ENCODE measurements at places on chromosomes 7 and 10.

DNA sequence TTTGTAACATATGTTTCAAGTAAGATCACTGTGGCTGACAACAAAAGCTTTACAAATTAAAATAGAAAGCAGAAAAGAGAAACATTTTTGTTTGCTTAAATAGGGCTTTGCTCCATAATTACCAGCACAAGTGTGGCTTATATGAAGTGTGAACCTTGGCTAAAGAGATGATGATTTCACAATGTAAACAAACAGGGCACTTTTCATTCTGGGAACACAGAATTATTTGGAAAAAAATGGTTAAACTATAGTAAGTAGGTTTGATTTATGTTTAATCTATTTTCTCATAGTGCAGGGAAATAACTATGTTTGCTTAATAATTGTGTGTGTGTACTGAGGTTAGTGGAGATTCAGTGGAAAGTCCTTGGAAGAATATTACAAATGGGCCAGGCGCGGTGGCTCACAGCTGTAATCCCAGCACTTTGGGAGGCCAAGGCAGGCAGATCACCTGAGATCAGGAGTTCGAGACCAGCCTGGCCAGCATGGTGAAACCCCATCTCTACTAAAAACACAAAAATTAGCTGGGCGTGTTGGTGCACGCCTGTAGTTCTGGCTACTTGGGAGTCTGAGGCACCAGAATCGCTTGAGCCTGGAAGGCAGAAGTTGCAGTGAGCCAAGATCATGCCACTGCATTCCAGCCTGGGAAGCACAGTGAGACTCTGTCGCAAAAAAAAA is 19.1 kb upstream of the OTUD1 start:
- DNase-seq, result no peak

DNA sequence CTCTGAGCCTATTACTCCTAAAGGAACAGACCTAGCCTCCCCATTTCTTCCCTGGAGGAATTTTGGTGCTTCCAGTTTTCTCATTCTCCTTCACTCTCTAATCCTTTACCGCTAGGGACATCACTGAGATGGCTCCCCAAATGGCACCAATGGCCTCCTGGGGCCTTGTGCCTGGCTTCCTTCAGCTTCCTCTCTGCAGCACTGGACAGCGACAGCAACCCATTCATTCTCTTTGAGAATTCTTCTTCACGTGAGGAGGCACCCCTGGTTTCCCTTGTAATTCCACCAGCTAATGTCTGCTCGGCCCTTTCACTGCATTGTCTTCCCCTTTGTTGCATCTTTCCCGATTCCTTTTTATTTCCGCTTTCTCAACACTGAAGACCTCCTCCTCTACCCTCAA is 24.6 kb upstream of the KDM7A start:
- DNase-seq, result no peak

DNA sequence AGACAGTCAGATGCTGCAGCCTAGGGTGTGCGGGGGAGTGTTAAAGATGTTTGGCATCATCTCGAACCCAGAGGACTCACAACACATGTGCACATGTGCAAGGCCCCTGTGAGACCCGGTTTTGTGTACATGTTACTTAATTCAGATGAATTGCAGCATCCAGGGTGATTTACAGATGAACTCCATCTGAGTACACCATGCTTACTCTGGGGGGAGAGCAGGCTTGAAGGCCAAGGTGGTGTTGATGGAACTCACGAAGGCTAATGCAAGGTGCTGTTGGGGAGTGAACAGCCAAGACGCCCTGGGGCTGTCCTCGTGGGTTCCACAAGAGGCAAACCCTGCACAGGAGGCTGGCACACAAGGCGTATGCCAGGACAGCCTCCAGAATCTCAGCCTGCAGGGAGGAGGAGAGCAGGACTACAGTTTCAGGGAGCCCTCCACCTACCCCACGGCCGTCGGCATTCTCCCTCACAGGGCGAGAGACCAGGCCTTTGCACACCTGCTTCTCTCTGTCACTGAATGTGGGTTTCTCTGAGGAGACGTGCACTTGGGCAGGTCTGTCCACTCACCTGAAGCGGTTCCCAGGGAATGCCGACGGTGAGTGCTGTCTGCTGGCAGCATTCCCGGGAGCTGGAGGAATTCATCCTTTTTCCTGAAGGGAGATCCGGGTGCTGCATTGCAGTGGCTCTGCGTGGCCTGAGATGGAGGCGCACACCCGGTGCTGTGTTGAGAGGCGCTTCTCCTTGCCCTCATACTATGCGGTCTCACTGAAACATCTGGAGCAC is 178.5 kb upstream of the RNF32 start:
- no peak for DNase-seq

DNA sequence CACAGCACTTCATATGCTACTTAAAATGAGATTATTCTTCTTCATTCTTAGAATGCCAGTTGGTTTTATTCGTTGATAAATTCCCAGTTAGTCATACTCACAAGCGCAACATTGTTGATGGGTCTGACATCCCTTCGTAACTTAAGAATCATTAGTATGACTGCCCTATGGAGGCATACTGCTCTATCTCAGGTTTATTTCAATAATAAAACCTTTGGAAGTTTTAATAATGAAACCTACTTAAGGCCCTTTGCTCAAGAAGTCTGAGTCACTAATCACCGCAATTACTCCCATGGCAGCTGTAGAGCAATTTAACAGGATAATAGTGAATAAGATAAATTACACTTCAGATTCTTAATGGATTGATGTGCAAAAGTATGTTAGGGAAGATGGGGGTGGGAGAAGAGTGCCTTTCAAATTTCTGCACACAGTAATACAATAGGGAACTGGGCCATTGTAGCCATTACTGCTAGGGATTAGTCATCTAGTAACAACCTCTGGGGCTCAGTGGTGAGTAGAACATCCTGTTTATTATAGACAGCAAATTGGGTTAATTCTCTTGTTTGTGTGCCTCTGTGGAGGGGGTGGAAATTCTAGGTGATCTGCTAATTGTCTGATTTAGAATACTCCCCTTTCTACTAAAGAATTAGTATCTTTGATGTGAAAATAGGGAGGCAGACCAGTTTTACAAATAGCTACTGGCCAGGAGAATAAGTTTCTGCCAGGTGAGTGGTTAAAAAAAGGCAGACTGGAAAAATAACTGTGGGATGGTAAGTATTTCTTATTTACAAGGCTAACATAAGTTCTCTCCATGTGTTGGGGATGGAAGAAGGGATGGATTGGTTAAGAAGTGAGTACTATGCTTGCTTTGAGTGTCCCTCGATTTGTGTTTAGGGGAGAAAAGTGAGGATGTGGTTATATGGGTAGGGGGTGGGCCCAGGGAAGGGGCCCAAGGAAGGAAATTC is 74.5 kb upstream of the VKORC1L1 start:
- no peak for DNase-seq

- no peak for DNase-seq
Measured at GRCh38 chr7:19368491-19368925, 223.3 kb upstream of the FERD3L start.

- DNase-seq, result no peak
Measured at GRCh38 chr7:129123510-129123857, 21.0 kb upstream of the TSPAN33 start.

DNA sequence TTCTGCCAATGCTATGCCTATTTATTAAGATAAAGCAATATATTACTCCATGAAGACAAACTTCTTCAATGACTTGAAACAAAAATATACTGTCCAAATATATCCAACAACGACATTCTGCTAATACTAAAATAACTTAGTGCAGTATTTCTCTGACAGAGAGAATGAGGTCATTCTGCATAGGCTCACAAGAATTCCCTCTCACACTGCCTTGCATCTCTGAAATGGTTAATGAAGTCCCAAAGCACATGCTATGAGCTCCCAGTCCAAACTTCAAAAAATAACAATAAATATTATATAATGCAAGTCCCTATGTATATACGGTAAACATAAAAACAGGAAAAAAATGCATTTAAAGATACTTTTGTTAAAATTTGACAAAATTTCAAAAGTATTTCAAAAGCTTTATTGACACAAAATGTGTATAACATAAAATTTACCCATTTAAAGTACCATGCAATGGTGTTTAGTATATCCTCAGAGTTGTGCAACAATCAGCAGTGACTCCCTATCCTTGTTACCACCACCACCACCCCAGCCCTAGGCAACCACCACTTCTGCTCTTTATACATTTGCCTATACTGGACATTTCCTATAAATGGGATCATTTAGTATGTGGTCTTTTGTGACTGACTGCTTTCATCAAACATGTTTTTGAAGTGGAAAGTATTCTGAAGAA is 27.6 kb downstream of the CHCHD3 start:
- DNase-seq, result no peak

DNA sequence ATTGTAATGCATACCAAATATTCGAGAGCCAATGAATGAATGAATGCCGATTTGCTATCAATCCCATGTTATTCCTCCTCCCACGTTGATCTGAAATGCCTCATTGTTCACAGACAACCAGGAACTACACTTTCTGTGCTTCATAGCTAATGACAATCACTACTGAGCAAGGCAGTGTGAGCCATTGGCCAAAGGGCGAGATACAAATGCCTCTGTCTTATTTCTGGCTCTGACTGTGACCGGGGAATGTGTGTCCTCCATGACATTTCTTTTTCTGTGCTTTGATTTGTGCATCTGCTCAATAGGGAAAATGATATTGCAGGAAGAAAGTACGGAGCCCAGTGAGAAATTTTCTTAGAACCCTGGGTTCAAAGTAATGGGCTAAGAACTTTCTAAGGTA is 217.1 kb downstream of the CXCL12 start:
- DNase-seq, result no peak

GRCh38 chr10:77500754-77501151 is 136.9 kb downstream of the KCNMA1 start:
- no peak for DNase-seq

DNA sequence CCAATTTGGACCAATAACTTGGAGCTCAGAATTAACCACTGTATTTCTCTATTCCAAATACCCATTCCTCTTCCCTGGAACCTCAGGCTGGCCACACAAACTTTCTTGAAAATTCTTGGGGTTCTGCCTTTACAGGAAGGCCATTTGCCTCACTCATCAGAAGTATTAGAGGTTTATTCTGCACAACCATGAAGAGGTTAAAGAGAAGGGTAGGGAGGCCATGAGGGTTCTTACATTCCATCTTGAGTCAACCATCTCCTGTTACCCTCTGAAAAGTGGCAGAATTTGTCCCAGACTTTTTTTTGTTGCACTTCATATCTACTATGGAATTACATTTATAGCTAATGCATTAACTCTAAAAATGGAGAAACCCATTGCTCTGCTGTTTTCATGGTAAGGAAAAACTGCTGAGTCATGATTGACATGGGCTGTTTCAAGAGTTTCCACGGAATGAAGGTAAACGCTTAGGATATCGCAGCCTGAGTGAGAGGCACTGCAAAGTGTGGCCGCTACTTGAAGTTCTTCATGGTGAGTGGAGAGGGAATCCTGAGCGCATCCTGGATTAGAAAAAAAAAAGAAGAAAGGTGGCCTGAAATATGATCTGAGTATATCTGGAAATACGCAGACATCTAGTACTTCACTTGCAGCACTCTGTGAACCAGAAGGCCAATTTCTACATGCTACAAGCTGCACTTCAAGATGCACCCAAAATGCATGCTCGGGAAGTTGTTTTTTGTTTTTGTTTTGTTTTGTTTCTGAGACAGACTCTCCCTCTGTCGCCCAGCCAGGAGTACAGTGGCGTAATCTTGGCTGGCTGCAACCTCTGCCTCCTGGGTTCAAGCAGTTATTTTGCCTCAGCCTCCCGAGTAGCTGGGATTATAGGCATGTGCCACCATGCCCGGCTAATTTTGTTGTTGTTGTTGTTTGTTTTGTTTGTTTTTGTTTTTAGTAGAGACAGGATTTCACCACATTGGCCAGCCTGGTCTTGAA is 83.7 kb downstream of the KIAA1217 start:
- DNase-seq, result no peak

DNA sequence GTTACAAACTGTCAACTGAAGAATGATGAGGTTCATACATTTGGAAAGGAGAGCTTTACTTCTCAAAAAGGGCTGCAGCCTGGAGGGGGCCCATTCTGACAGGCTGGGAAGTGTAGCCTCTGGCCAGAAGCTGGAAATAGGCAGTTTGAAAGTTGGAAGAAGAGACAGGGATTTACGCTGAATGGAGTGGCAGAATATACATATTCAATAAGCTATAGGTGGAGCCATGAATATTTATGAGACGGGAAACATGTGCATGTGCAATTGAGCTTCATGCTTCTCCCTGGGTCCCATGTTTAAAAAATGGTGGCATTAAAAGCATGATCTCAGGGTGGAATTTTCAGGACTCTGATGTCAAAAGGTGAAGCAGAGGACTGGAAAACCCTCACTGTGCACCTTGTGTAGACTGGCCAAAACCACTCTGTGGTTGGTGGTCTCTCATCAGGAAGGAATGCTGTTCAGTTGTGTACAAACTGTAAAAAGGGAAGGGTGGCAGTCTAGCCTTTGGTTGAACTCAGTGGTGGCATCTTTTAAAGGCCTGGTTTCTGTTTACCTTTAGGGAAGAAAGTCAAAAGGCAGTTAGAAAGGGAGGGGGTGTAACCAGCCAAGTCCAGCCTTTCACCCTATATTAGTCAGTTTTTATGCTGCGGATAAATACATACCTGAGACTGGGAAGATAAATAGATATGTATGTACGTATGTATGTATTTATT is 7.2 kb upstream of the ACTR3B start:
- no peak for DNase-seq

DNA sequence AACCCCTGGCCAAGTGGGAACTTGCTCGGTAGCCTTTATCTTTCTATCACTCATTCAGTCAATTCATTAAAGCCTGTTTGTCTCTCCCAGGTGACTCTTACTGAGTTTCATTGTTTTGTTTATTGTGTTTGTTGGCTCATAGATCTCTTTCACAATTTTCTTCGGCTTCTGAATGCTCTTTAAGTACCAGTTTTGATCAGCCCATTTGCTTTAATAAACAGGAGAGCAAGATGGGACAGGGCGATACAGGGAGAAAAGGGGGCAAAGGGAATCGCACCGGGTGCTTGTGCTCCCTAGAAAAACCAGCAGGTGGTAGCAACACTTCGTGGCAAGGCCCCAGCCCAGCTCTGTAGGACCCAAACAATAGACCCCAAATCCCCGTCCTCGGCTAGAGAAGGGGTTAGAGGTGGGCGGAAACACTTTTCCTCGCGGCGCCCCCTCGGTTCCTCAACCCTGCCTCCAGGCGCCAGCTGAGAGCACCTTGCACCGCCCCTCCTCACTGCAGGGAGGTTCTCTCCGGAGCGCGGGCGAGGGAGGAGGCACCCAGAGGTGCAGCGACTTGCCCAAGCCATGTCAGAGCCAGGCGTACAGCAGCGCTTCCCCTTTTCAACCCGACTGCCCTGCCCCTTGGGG is 1.0 kb upstream of the EPHB6 start:
- DNase-seq, result no peak

DNA sequence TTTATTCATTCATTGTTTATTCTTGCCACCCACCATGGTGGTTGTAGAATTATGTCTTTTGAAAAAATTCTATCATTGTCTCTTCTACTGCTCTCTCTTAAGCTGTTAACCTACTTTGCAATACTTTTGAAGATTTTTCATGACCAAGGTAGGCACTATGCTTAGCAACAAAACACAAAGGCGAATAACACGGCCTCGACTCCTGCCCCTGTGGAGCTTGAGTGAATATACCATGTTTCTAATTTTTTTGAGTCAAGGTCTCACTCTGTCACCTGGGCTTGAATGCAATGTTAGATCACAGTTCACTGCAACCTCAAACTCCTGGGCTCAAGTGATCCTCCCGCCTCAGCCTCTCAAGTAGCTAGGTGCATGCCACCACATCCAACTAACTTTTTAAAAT is 39.4 kb downstream of the APBB1IP start:
- no peak for DNase-seq

All from stimulated activated CD4-positive, alpha-beta T cell treated with anti-CD3 and anti-CD28 coated beads, Interleukin-1b, Interleukin-23, amount 100 ng/mL, for 24 hours (primary cell).